ENCODE measurements at places on chromosomes 6 and 20.

DNA sequence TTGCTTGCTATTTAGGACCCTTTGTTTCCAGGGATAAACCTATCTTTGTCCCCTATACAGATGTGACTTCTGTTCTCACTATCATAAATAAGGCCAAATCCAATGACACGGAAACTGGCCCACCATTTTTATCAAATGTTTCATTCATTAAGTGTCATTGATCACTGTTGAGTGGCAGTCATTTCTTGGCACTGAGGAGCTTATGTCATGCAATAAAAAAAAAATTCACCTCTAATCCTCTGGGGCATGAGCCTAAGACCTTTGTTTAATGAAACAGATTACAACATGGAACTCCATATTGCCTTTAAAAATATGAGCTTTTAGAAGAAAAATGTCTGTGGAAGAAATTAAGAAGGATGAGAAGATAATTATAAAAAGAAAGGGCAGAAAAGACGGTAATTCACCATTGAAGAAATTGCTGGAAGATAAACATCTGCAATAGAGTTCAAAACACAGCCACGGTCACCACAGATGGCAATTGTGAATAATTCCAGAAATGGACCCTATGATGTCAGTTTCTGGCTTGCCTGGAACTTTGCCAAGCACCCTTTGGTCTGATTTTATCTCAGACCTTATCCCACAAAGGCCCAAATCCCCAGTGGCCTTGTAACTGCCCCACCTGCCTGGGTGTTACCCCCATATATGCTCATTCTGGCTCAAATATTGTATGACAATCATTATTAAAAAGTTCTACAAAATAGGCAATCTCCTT is 91.1 kb downstream of the DST start:
- no peak for DNase-seq

DNA sequence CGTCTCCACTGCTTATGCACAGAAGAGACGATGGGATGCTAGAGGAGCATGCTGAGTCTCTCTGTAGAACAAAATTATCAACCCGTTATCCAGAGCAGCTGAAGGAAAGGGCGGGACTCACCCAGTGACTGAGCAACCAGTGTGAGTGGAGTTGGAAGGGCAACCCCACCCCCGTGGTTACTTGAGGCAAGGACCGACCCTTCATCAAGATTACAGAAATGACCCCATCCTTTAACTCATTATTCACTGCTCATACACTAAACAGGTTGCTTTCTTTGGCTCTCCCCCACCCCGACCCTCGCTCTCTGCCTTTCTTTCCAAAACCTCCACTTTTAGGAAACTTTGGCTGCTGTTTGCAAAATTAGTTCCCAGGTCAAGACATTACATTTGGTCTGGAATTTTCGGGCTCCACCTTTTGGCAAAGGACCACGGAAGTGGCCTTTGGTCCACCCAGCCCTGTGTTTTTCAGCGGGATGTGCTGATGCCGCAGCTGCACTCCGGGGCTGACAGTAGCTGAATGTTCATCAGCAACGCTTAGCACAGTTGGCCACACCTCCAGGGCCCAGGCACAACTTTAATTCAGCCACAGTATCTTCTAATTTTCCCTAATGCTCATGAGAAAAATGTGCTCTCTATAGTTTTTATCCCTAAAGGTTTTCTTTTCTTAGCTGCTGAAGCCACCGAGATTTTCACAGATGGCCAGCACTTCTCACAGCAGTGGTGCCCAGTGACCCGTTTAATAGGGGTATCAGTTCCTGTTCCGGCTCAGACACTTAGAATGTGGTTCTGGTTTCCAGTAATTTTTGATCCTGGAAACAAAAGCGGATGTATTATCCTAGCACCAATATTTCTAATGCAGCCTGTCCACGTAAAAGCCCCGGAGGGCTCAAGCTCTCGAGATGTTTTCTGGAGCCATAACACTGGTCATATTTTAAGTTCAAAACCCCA is 103.6 kb upstream of the NXT1 start:
- no peak for DNase-seq

DNA sequence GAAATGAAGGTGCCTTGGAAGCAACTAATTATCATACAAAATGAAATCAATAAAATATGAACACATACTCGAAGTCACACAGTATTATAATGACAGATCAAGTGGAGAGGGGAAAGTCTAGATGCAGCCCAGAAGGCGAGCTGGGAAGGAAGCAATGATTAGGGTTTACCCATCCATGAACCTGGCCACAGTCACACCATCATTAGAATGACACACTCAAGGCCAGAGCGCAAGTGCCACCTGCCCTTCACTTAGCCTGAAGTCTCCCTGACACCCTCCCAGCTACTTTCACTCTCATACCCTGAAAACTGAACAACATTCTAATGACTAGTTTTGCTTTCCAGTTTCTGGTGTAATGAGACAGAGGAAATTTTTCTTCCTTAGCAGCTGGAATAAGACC is 302.8 kb upstream of the JARID2 start:
- DNase-seq: no peak

DNA sequence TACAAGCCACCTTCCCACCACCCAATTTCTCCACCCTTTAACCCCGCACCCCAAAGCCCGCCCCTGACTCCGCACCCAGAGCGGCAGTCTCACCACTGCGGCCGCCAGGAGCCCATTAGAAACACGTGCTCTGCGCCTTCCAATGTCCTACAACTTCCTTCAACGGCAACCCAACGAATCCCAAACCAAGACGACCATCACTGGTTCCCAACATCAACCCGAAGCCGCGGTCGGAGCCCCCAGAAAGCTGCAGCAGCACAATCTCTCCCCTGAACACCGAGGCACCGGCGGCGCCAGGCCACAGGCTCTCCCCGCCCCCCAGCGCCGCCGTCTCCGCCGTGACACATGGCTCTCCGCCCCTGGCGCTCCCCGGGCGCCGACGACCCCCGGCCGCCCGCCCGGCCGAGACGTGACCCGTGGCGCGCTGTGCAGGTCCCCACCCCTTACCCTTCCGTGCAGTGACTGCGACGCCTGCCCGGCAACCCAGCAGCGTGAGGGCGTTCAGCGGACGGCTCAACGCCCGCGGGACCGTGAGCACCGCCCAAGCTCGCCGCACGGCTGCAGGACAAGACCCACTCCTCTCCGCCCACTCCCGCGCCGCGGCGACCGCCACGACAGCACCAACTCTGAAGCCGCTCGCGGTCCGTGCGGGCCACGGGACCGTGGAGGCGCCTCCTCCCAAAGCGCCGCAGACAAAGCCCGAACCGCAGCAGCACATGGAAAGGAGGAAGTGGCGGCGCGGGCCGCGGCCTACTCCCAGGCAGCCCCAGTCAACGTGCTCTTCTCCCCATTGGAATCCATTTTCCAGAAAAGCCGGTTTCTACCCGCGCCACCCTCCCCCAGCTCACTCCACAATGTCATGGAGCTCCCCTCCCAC is 551 bp downstream of the SYNCRIP start:
- DNase-seq: peak; percentile 42

- no peak for DNase-seq
Measured at GRCh38 chr6:33792981-33793380, 4.1 kb upstream of the LEMD2 start.
